Articular chondrocyte of knee joint (primary cell): ENCODE measurements at places on chromosomes 7 and 10. TPM values are rescaled to one million over a fixed set of nuclear protein-coding genes. Genes with fewer than 3 reads are reported as not detected.

GLI3 gene
- 20.2 and 25.5 TPM in 2 replicates for total RNA-seq

IFIT1B gene
- not detected in 2 replicates for total RNA-seq

DNAJC12 gene
- 0.26 and 1.4 TPM in 2 replicates for total RNA-seq

CD36 gene
- total RNA-seq, result 0.43 TPM in 1 of 2 replicates, not detected in the other

CFAP69 gene
- total RNA-seq, result 10.1 and 12.3 TPM in 2 replicates

SEC23IP gene
- 39.7 and 41.0 TPM in 2 replicates for total RNA-seq

SNX13 gene
- 67.5 and 70.4 TPM in 2 replicates for total RNA-seq

CHRM2 gene
- total RNA-seq, result not detected in 2 replicates

CPN1 gene
- total RNA-seq, result not detected in 2 replicates

HTR5A gene
- total RNA-seq, result not detected in 2 replicates
